ENCODE measurements at places on chromosomes 1 and 21.

DNA sequence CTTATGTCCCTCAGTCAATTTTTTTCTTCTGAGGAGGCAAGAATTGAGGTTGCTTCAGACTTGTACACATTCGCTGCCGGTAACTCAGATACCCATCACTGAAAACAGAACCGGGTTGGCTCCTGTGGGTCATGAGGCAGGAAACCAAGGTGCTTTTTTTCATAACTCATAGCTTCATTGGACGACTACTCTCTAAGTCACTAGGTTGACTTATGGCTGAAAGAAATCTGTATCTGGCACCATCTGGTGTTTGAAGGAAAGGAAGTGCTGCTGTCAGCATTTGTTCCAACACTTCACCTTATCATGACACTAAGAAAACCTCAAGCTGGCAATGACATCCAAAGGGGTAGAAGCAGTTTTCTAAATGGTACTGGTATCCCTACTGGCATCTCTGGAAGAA lies 82.3 kb downstream of the TBX19 start:
- DNase-seq, result peak; percentile 60

DNA sequence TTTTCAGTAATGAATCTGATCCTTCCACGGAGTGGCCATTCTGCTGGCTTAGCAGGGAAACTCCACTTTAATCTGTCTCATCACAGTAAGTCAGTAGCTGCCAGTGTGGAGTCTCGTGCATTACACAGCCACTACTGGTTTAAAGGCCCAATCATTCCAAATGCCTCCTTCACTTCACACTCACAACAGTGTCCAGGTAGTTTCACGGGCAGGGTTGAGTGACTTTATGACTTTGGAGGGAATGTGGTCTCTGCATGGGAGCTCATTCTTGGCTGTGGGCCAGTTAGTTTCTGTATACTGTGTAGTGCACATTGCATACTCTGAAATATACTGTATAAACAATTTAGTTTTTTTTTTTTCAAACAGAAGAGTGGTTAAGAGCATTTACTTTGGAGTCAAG lies 34.6 kb upstream of the C1orf87 start:
- no peak for DNase-seq

DNA sequence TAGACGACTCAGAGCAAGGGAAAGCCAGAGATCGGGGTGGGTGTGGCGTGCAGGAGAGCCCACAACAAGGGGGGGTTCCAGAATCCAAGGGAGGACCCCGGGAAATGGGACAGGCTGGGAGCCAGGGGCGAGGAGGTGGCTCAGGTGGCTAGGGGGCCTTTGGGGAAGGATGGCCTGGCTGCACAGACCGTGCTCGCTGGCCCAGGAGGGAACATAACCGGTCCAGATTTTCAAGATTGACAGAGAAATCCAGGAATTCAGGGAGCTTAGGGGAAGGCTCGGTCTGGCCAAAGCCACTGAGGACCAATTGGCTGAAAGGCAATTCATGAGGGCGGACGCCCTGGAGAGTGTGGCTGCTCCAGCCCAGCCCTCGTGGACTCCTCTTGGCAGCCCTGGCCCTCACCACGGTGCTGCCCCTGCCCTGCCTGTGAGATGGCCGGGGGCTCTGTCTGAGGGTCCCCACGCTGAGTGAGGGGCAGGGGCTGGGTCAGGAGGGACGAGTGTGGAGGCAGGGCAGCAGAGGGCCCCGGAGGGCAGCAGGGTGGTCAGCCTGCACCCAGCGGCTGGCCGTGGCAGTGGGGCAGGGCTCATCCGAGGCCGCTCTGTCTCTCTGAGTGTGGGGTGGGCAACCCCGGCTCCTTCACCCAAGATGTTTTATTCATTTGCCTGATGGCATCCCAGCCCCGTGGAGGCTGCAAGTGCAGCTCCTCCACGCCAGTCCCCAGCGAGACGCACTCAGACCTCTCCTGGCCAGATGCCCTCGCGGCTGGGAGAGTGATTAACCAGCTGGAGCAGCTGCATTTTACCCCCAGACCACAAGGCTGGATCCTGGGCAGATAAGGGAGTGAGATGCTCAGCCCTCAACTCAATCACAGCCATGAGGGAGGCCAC lies 5.6 kb upstream of the LRRC3 start:
- no peak for DNase-seq

DNA sequence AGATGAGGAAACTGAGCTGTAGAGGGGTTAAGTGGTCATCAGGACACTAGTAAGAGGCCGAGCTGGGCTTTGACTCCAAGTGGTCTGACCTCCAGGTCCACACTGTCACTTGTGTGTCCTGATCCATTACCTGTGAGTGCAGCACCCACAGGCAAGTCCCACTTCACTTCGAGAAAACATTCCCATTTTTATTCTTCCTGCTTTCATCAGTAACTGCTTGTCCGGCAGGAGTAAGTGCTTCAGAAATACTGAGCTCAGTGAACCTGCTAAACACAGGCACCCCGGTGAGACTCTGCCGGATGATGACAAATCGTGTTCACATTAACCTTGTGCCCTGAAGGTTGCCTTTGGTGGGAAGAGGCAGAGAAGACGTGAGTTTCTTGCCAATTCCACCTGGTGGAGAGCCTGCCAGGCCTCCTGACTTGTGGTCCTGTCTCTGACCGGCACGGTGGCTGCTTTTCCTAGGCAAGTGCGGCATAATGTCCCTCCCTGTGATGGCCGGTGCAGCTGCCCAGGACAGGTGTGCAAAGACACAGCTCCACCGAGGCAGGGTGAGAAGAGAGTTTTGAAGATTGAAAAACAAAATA lies 29.4 kb downstream of the ZBTB18 start:
- DNase-seq, result no peak

DNA sequence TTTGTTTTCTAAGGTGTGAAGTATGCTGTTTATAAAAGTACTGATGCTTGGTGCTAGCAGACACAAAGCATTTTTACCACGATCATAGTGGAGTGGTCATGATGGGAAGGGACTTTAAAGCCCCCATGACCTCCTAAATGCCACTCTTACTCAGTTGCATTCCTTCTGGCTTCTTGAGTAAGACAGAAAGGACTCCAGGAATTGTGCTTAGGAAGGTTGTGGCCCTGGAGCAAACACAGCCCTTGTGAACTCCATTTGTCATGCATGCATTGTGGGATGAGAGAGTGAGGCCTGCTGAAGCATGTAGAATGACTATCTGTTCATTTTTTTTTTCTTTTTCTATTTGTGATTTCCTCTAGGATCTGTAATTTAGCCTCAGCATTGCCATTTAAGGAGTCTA lies 34.2 kb downstream of the AK5 start:
- no peak for DNase-seq

DNA sequence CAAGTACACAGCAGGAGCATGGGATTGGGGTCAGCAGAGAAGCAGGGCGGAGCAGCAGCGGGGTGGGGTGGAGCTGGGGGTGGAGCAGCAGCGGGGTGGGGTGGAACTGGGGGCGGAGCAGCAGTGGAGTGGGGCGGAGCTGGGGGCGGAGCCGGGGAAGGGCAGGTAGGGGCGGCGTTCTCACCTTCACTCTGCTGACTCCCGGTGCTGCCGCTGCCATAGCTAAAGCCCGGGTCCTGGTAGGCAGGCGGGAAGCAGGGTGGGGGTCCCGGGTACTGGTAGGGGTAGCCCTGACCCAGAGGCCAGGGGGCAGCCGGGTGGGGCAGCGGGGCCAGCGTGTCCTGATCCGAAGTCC lies 6.7 kb downstream of the TAS1R3 start:
- peak; percentile 78 for DNase-seq

- no peak for DNase-seq
Measured at GRCh38 chr1:192160196-192160595, 1.9 kb downstream of the RGS18 start.

DNA sequence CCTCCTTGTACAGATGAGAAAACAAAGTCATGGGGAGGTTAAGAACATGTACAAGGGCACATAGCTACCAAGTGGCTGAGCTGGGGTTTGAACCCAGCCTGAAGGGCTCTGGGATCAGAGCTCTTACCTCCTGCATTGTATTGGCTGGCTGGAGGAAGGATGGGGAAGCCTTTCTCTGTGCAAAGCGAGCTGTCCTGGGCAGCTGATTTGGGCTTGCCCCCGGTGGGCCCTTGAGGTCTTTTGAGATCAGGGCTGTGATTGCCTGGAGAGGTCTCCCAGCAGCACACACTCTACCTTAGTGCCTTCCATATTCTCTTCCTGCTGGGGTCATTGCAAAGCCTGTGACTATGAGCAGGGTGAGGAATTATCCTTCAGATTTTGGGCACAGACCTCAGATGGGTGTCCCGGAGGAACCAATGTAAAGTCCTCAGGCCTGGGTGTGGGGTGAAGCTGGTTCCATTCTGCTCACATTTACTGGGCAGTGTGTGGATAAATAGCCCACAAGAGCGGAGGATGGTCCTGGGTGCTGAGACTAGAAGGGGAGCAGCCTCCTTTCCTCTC lies 53.3 kb upstream of the EPS8L3 start:
- no peak for DNase-seq

DNA sequence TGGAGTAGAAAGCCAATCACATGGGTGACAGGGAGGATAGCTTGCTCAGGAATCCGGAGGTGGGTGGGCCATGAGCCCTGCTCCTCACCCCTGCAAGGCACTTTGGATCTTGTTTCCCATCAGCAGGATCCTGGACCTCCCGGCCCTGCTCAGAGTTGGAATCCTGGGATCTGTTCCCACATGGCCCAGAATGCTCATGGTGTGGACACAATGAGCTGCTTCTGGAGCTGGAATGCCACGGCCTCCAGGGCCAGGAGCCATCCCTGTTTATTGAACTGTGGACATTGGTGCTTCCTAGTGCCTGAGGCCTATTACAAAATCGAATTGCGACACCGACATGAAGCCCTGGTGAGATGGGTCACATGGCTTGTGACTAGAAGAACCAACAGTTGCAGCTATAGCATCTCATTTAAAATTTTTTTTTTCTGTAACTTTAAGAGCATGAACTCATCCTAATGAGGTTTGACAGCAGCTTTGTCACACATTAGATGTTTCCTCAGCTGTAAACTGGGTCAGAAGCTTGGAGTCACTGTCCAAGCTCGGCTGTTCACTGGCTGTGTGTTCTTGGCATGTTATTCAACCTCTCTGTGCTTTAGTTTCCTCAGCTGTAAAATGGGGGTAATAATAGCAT lies 40.4 kb upstream of the GOLT1A start:
- no peak for DNase-seq

DNA sequence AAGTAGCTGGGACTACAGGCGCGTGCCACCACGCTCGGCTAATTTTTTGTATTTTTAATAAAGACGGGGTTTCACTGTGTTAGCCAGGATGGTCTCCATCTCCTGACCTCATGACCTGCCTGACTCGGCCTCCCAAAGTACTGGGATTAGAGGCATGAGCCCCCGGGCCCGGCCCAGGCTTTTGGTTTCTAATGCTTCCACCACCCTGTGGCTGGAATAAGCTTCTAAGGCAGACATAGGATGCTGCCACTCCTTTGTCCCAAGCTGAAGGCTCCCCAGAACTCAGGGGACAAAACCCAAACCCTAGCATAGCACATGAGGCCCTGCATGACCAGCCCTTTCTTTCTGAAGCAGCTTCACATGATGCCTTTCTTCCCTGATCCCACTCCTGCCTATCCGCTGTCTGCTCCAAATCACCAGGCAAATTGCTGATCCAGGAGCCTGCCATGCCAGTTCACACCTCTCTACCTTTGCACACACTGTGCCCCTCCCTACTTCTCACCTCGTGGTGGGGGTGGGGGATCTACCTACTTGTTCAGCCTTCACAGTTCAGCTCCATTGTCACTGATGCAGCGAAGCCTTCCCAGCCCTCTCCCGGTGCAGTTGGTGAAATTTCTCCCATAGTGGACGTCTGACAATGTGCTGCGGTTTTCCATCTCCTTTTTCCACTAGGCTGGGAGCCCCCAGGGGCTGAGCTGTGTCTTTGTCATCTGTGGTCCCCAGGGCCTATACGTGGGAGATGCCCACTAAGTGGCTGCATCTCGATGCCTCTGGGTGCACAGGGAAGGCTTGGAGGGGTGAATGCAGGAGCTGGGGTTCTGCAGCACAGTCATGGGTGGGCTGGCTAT lies 6.9 kb downstream of the PTPRU start:
- no peak for DNase-seq

GRCh38 chr1:70536708-70537366 lies 125.8 kb downstream of the CTH start:
- DNase-seq, result no peak

Measured in stimulated activated CD8-positive, alpha-beta memory T cell treated with anti-CD3 and anti-CD28 coated beads, Interleukin-4, amount 100 ng/mL, for 48 hours (primary cell).